ENCODE measurements at places on chromosomes 3 and 15.
A peak's percentile ranks its signal among the peaks of the same experiment; 100 is the strongest.

- DNase-seq: peak; percentile 73
These were observed 31.9 kb upstream of the RAB6B start for GRCh38 chr3:133927540-133928066.

DNA sequence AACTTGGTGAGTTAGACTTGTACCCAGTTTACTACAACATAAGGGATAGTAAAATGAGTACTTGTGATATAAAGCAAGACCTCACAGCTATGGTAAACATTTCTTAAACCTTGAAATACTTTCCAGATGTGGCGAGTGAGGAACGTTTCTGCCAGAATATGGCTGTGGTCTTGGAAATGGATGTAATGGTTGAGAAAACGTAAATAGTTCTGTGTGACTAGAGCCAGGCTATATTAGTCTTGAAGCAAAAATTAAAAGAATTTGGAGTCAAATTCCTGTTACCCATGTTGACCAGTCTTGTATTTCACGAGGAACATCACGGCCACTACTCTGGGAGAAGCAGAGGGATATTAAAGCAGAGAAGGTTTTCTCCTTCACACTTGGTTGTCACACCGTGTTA, 15.3 kb downstream of the OR4F15 start:
- no peak for DNase-seq

- DNase-seq: no peak
These were observed 29.3 kb upstream of the SPTSSB start for GRCh38 chr3:161400650-161401049.

- no peak for DNase-seq
These were observed 235.0 kb downstream of the ADAMTS17 start for GRCh38 chr15:100106732-100107131.

DNA sequence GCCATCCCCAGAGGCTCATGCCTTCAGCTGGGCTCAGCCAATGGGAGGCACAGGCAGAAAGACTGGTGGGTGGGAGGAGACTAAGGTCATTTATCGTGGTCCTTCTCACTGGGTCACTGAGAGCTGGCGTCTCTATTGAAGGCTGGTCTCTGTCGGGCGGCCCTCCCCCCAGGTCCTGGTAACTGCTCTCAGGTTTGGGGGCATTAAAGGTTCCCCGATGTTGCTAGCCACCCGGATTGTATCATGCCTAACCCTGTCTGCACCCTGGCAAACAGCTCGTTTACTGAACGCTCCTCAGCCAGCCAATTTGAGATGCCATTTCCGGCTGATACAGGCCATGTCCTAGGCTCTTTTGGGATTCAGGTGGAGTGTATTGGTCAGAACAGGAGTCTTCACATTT, 10.5 kb downstream of the SELENOS start:
- DNase-seq: no peak

DNA sequence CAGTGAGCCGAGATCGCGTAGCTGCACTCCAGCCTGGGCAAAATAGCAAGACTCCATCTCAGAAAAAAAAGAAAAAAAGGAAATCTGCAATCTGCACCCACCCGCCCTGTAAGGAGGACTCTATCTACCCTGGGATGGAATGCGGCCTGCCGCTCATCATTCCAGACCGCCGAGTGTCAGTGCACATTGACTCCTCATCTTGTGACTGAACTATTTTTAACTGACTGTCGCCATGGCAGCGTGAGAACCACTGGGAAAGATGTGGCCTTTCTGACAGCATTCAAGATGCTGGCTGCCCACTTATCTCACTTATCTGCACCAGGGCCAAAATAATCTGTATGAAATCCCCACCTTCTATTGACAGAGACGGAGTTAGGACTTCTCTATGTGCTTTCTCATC, 38.8 kb upstream of the ANKRD34C start:
- DNase-seq: peak; percentile 66

GRCh38 chr3:66432767-66433521, 67.9 kb downstream of the LRIG1 start:
- no peak for DNase-seq
